Bone marrow (tissue), 2 donors: ENCODE measurements at places on chromosomes 1 and 21.

GRCh38 chr1:56385314-56385713 lies 194.0 kb downstream of the PLPP3 start:
- DNase-seq, result no peak

DNA sequence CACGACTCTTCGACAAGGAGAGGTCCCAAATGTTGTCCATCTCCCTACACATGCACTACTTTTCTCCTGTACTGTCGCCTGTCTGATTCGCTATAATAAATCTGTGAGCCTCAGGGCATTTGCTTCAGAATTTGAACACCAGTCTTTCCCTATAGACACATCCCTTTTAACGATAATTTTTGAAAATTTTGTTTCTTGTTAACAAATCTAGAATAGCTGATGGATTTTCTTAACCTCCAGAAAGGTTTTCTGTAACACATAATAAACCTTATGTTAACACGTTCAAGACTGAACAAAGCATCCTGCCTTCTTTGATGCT lies 704 bp downstream of the CAPZA1 start:
- DNase-seq, result no peak

DNA sequence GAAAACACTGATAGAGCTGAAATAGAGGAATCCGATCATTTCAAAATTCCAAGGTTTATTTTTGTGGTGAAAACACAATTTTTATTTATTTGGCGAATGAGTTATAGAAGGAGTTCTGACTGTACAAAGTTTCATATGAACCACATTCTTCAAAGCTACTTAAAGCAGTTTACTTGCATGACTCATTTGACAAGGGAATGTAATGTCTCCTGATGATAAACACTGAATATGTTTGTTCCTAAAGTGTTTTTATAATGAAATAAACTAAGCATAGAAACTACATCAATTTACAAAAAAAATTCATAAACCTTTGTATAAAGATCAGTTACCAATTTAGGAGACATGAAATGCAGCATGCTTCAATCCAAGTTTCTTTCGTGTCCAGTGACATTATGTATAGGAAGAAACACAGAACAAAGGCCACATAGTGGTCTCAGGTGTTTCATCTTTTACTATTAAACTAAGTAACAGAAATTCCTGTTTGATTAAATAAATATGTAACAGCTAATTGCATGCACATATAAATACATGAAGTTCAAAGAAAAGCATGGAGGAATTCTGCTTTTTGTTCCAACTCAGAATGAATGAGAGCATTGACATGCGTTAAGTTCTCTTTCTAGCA lies 2.5 kb downstream of the PRKACB start:
- peak; percentile 44 for DNase-seq

- no peak for DNase-seq
Measured at GRCh38 chr21:46117586-46118315, 19.8 kb downstream of the COL6A2 start.

- no peak for DNase-seq
Measured at GRCh38 chr1:102172200-102172599, 175.5 kb upstream of the OLFM3 start.

- DNase-seq, result no peak
Measured at GRCh38 chr21:45328198-45329091, 40.8 kb upstream of the POFUT2 start.

DNA sequence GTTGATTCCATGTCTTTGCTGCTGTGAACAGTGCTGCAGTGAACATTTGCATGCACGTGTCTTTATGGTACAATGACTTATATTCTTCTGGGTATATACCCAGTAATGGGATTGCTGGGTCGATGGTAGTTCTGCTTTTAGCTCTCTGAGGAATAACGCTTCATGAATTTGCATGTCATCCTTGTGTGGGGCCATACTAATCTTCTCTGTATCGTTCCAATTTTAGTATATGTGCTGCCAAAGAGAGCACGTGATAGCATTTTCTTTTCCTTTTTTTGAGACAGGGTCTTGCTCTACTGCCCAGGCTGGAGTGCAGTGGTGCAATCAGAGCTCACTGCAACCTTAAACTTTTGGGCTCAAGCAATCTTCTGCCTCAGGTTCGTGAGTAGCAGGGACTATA lies 24.9 kb upstream of the MAP1LC3C start:
- DNase-seq, result no peak

GRCh38 chr1:12594966-12595756 lies 22.8 kb downstream of the DHRS3 start:
- no peak for DNase-seq

DNA sequence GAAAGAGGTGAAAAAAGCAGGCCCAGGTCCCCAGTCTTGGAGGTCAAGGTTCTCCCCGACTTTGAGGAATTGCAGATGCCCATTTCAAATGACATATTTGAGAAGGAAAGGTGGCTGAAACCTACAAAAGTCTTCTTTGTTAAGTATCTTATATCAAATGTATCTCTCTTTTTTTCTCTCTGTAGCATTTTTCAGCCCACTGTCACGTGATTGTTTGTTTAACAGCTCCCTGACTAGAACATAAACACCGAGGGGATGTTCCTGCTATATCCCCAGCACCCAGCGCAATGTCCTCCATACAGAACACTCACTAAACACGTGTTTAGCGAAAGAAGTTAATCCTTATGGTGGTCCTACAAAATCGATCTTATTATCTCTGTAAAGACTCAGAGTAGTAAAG lies 27.6 kb downstream of the BEND5 start:
- no peak for DNase-seq

DNA sequence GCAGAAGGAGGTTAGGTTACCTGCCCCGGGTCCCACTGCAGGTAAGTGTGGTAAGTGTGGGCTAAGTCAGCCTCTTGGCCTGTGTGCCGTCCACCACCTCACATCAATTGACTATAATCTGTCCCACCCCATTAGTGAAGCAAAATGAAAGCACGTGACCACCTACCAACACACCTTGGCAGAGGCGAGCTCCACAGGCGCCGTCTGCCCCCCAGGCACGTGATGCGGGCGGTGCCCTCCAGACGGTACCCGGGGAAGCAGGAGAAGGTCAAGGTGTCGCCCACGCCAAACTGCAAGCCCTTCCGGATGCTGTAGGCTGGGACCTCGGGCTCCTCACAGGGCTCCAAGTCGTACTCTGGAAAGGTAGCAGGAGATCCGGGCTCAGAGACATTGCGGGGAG lies 149.5 kb upstream of the HMGB4 start:
- DNase-seq, result no peak

GRCh38 chr1:153515504-153516394 lies 20.0 kb downstream of the S100A6 start:
- DNase-seq, result no peak

DNA sequence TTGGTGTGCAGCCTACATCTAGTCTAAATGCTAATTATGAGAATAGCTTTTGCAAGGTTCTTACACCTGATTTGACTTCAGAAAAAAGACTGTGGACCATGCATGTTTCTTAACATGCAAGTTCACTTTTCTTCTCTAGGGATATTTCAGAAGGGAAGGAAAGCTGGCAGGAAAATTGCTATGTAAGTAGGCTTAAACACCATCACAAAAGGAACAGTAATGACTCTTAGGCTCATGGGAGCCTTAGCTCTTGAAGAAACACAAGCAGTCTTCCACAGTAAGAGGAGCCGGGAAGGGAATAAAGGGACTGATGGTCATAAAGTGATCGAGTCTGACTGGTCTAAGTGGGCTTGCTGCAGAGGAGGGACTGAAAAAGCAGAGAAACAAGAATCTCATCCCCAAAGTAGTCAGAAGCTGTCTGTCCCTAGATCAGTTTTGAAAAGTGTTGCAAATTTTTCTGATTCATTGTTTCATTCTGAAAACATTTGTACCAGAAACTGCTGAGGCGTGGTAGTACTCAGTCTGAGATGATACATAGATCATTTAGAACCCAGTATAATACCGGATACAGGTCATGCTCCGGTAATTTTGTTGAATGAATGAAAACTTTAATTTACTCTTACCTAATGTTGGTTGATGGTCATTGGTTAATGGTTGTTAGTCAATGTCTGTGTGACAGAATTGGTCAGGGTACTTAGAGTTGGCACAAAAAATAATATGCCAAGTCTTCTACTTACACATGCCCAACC lies 40.9 kb downstream of the SMYD2 start:
- no peak for DNase-seq

GRCh38 chr1:237700181-237700580 lies 190.5 kb downstream of the ZP4 start:
- DNase-seq, result no peak

DNA sequence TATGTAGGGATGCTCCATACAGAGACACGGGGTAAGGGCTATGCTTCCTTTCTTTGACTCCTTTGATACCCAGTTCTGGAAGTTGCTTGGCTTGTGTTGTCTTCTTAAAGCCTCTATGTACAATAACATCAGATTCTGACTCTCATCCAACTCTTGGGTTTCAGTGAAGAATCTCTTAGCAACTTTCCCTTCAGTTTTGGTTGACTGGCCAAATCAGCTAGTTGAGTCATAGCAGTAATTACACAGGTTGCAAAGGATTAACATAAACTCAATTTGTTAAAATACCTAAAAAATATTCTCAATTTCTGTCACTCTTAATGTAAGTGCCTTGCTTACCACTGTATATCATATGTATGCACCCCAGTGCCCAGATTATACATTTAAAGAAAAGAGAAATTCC lies 9.2 kb downstream of the CD1E start:
- DNase-seq, result no peak

- no peak for DNase-seq
Measured at GRCh38 chr1:203081465-203082230, 4.2 kb downstream of the MYOG start.

- DNase-seq, result no peak
Measured at GRCh38 chr21:30838536-30838935, 9.0 kb upstream of the KRTAP7-1 start.

DNA sequence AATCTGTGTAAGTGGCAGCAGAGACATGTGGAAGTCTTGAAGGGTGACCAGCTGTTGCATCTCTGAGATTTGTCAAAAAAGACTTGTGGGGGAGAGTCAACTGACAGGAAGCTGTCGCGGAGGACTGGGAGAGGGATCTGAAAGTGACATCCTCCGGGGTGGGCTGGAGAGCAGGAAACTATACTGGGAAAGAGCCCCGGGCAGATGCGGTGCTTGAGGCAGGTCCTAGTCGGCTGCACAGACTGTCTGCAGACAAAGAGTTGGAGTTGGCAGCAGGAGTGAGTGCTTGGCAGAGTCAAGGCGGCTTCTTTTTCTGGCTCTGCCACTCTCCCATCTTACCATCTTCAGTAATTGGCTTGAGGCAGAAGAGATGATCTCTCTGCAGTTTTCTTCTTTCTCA lies 294.0 kb upstream of the C1orf87 start:
- no peak for DNase-seq

DNA sequence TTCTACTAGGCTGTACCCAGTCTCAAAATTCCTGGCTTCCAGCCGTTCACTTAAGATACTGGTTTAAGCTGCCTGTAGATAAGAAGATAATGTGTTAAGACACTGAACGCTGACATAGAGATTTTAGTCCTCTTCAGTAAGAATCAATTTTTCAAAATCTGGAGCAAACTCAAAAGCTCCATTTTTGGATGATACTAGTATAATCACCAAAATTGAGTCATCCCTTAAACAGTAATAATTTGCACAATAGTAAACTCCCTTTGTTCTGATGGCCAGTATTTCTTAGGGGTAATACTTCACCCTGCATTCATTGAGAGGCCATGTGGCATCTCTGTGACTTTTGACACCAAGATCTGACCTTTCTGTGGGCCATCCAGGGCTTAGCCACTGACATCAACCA lies 299.8 kb upstream of the USP25 start:
- DNase-seq, result no peak

- no peak for DNase-seq
Measured at GRCh38 chr1:203937678-203938330, 76.4 kb downstream of the SNRPE start.

GRCh38 chr1:221939607-221940006 lies 197.7 kb upstream of the DUSP10 start:
- no peak for DNase-seq

- no peak for DNase-seq
Measured at GRCh38 chr1:172637522-172637921, 21.4 kb upstream of the FASLG start.
